ENCODE measurements at places on chromosomes 12 and 14.

GRCh38 chr14:105880616-105881015 is 354.2 kb downstream of the TMEM121 start:
- no peaks in the 10 kb centered on the region for H3K27me3 ChIP-seq
- H3K27ac ChIP-seq = no peak overlapping the region
- H3K36me3 ChIP-seq = no peaks in the 10 kb centered on the region
- no peak overlapping the region for H3K4me3 ChIP-seq
- DNase-seq = no peak

DNA sequence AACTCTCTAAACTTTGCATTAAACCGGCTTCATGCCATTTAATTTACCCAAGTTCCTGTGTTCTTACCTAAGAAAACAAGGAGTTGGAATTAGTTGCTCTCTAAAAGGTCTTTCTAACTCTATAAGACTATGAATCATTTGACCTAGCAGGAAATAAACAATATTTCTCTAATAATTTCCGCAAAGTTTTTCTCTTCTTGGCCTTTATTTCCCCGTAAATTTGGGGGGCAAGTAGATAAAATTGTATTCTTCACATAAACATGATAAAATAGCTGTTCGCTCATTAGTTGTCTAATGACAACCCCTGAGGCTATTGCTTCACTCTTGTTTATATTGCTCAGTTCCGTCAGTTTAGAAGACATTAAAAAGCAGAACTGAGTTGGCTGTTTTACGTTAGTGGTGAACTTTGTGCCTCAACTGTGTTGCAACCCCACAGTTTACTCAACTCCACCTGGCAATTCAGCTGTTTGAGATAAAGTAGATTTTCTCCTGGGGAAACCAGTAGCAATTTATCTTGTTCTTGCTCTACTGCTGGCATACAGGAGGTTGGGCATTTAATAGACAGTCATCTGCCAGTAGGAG is 74.7 kb downstream of the BTG1 start:
- H3K4me3 ChIP-seq = no peak overlapping the region
- no peaks in the 10 kb centered on the region for H3K27me3 ChIP-seq
- H3K4me1 ChIP-seq = peaks cover 15% of the 10 kb centered on the region
- no peak for DNase-seq
- no peak overlapping the region for H3K27ac ChIP-seq

GRCh38 chr12:19575337-19576243 is 136.3 kb downstream of the AEBP2 start:
- peaks cover 15% of the 10 kb centered on the region for H3K4me1 ChIP-seq
- H3K4me3 ChIP-seq = no peak overlapping the region
- H3K27ac ChIP-seq = no peak overlapping the region
- DNase-seq = peak; percentile 69

GRCh38 chr14:105899071-105899641 is 372.8 kb downstream of the TMEM121 start:
- H3K27ac ChIP-seq = no peak overlapping the region
- no peaks in the 10 kb centered on the region for H3K36me3 ChIP-seq
- no peaks in the 10 kb centered on the region for H3K4me1 ChIP-seq
- no peak for DNase-seq
- no peaks in the 10 kb centered on the region for H3K27me3 ChIP-seq

DNA sequence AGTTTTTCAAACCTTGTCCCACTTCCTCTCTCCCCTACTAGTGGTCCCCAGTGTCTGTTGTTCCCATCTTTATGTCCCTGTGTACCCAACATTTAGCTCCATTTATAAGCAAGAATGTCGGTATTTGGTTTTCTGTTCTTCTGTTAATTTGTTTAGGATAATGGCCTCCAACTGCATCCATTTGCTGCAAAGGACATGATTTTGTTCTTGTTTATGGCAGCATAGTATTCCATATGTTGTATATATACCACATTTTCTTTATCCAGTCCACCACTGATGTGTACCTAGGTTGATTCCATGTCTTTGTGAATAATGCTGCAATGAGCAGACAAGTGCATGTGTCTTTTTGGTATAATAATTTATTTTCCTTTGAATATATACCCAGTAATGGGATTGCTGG is 52.2 kb downstream of the FAM186A start:
- H3K36me3 ChIP-seq = no peaks in the 10 kb centered on the region
- H3K27ac ChIP-seq = no peak overlapping the region
- no peaks in the 10 kb centered on the region for H3K4me1 ChIP-seq

DNA sequence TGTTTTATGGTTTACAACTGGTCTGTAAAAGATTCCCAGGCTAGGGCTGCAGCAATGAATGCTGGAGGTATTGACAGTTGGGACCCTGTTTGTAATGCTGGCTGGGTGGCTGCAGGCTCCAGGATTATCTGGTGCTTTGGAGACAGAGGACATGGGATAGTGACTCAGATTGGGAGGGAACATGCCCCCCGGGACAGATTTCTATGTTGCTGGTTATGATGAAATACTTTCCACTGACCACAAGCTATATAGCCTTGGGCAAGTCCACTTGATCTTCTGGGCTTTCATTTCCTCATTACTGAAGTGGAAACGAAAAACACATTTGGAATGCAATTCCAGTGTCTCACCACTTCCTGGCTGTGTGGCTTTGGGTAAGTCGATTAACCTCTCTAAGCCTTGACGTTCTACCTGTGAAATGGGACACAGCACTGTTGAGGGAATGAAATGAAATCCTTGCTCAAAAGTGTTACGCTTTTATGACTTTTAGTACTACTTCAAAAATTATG is 6.3 kb upstream of the TPCN1 start:
- peaks cover 38% of the 10 kb centered on the region for H3K4me1 ChIP-seq
- no peaks in the 10 kb centered on the region for H3K36me3 ChIP-seq
- H3K27me3 ChIP-seq = no peaks in the 10 kb centered on the region
- peak; percentile 99 for DNase-seq
- peak overlapping the region; percentile 33 for H3K4me3 ChIP-seq

- H3K27ac ChIP-seq = no peak overlapping the region
- peaks cover 5% of the 10 kb centered on the region for H3K27me3 ChIP-seq
- H3K36me3 ChIP-seq = no peaks in the 10 kb centered on the region
- H3K4me1 ChIP-seq = peaks cover 8% of the 10 kb centered on the region
- H3K4me3 ChIP-seq = no peak overlapping the region
Observed at GRCh38 chr12:57008178-57008577, 1.8 kb upstream of the ZBTB39 start.

GRCh38 chr14:73105050-73105449 is 31.3 kb upstream of the PSEN1 start:
- H3K36me3 ChIP-seq = peaks cover 82% of the 10 kb centered on the region
- no peaks in the 10 kb centered on the region for H3K4me1 ChIP-seq
- peak; percentile 16 for DNase-seq
- no peak overlapping the region for H3K4me3 ChIP-seq
- H3K27ac ChIP-seq = no peak overlapping the region

GRCh38 chr14:34270361-34270760 is 191.7 kb downstream of the SPTSSA start:
- H3K36me3 ChIP-seq = no peaks in the 10 kb centered on the region
- H3K4me1 ChIP-seq = peaks cover 8% of the 10 kb centered on the region
- H3K27me3 ChIP-seq = peaks cover 32% of the 10 kb centered on the region
- H3K27ac ChIP-seq = no peak overlapping the region
- no peak for DNase-seq
- no peak overlapping the region for H3K4me3 ChIP-seq

DNA sequence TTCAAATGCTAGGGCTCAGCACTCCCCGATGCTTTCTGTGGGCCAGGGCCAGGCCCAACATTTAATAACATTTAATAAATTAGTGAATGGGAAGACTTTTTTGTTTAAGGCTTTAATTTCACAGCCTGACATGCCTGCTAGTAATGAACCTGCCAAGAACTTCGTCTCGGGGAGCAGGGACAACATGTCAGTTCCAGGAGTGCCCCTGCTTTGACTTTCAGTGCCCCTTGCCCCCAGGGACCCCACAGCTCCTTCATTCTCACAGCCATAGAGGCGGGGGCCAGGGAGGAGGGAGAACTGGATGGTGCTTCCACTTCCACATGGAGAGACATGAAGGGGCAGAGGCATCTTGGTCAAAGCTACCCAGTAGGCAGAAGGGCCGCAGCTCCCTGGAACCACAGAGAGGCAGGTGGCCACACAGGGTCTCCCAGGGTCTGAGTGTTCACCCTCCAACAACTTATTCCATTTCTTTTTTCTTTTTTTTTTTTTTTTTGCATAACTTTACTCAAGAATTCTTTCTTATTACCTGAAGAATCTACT is 66.0 kb upstream of the DDX11 start:
- peaks cover 2% of the 10 kb centered on the region for H3K27me3 ChIP-seq
- no peak overlapping the region for H3K4me3 ChIP-seq
- H3K27ac ChIP-seq = no peak overlapping the region
- no peak for DNase-seq

GRCh38 chr14:102928412-102929240 is 6.2 kb downstream of the AMN start:
- H3K36me3 ChIP-seq = peaks cover 5% of the 10 kb centered on the region
- peak; percentile 55 for DNase-seq
- H3K27ac ChIP-seq = no peak overlapping the region
- peak overlapping the region; percentile 41 for H3K4me3 ChIP-seq
- H3K4me1 ChIP-seq = no peaks in the 10 kb centered on the region

DNA sequence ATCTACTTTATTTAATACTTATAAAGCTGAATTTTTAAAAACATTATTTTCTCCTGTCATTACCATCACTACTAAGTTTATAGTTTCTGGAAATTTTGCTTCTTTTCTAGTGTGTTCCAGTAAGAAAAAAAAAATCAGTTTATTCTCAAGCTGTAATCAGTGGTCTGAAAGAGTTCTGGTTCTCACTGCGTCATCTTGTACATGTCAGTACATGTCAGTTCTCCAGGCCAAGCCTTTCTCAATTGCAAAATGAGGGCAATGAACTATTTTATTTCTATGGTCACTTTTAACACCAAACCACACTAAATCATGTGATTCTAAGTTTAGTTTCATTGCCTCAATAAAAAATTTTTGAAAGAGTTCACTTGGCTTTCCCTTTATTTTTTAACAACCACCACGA is 468.9 kb upstream of the LRFN5 start:
- H3K36me3 ChIP-seq = no peaks in the 10 kb centered on the region
- H3K4me1 ChIP-seq = no peaks in the 10 kb centered on the region
- no peak overlapping the region for H3K27ac ChIP-seq
- H3K27me3 ChIP-seq = no peaks in the 10 kb centered on the region
- DNase-seq = no peak

DNA sequence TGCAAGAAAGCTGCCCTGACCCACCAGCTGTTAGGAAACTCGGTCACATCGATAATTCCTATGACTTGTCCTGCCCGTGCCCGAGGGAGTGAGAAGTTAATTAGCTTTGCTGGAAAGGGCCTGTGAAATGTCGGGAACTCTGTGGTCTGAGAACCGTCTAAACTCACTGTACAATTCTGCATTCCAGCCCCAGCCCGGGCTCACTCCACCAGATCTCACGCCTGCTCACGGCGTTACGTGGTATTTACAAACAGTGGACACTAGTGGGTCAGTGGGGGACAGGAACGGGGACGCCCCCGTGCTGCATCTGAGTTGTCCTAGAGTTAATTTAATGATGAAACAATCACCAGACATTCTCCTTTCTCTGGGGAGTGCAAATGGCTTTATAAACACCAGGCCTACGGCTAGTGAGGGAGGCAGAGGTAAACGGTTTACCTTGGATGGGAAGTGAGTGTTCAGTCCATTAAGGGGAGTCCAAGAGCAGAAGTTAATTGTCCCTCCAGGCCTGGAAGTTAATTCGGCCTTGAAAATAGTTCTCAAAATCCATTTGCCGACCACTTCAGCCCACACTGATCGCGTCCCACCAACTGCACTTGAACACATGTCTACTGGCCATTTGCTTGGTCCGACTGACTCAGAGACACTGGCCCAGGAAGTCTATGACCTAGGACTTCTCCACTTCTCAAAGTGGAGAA is 93.5 kb upstream of the MED13L start:
- H3K27me3 ChIP-seq = no peaks in the 10 kb centered on the region
- DNase-seq = no peak
- peaks cover under 1% of the 10 kb centered on the region for H3K4me1 ChIP-seq
- H3K27ac ChIP-seq = no peak overlapping the region
- H3K4me3 ChIP-seq = no peak overlapping the region
- no peaks in the 10 kb centered on the region for H3K36me3 ChIP-seq
